ENCODE measurements at places on chromosomes 1 and 21.

DNA sequence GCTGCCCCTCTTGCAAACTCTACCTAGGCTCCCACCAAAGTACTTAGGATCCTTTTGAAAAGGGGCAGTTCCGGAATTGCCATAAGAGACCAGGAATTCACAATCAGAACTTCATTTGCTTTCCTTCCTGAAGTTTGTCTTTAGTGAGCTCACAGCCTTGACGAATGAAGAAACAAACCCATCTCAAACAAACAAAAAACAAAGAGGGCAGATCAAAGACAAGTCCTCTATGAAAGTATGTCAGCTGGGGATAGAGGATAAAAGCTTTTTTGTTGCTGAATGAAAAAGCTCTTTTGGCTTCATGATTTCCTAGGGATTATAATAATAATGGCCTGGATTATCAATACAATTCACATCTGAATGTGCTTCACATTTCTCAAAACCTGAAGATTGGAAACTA is 357.9 kb upstream of the DUSP10 start:
- no peak for DNase-seq

GRCh38 chr1:113763661-113764060 is 4.4 kb upstream of the PHTF1 start:
- no peak for DNase-seq

GRCh38 chr1:232704694-232705680 is 75.1 kb upstream of the SIPA1L2 start:
- DNase-seq = peak; percentile 35

DNA sequence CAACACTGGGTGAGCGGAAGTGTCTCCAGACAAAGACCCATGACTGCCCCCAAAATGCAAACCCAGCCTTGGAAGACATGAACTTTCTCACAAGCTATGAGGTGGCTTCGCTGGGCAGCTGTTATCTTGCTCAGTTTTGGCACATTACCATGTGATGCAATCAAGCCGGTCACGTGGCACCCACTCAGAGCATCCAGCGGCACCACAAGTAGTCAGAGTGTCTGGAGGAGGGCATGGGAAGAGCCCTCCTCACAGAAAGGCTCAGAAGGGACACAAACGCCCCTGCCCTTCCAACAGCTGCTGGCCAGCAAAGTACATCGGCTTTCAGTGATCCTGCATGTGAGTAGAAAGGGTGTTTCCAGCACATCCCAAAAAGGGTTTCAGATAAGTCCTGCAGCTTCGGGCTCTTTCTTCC is 145.5 kb upstream of the IRF2BP2 start:
- DNase-seq = peak; percentile 79

DNA sequence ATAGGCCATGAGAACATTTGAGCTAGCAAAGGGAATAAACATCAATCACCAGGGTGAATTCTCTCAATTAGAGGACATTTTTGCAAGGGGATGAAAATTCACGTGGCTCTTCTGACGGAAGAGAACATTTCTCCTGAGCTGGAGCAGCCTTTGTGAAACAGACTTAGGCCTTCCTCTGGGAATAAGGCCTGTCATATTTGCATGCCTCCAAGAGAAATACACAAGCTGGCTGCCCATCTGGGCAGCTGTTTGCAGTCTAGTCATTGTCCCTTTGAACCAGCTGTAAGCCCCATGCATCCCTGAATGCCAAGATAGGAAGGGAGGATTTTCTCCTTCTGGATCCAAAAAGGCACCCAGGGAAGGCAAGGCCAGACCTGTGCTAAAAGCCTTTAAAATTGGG is 5.5 kb downstream of the LEMD1 start:
- no peak for DNase-seq

DNA sequence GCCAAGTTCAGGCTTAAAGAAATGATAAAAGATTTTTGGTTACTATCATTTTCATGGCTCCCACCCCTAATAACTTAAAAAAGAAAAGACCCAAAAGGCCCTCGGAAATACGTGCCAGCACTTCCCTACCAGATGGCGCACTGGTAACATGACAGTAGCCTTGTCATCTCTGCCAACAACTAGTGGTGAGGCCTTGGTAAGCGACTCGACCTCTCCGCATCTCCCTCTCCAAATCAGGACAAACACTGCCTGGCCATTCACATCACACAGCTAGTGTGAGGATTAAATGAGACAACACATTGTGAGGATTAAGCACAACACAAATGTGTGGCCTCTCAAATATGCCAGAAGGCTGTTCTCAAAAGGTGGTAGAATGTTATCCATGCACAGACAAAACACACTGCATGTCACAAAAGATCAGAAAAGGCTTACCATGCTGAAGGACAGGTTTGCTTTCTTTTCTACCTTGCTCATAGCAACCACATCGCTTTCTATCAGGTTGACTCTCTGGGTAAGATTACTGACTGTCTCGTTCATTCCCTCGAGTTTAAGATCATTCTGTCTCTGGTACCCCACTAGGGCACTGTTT is 16.4 kb downstream of the TEX38 start:
- no peak for DNase-seq

GRCh38 chr1:45840704-45841103 is 37.3 kb downstream of the MAST2 start:
- no peak for DNase-seq

GRCh38 chr1:203649551-203649998 is 22.9 kb downstream of the ATP2B4 start:
- no peak for DNase-seq

DNA sequence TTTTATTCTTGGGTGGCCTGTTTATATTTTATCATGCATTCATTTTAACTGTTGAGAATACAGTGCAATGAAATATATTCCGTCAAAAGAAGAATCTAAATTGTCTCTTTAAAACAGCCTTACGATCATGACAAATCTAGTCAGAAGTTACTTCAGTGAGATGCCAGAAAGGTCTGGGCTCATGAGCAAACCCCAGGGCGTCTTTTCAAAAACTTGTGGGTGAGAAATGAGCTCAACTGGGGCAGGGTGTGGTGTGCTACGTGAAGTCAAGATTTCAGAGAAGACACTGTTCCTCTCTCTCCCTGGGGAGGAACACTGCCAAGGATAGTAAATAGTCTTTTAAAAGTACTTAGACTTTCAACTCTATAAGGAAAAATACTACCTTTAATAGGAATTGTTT is 13.4 kb upstream of the UAP1 start:
- DNase-seq = peak; percentile 41

GRCh38 chr1:59391212-59392179 is 94.6 kb downstream of the FGGY start:
- DNase-seq = no peak

DNA sequence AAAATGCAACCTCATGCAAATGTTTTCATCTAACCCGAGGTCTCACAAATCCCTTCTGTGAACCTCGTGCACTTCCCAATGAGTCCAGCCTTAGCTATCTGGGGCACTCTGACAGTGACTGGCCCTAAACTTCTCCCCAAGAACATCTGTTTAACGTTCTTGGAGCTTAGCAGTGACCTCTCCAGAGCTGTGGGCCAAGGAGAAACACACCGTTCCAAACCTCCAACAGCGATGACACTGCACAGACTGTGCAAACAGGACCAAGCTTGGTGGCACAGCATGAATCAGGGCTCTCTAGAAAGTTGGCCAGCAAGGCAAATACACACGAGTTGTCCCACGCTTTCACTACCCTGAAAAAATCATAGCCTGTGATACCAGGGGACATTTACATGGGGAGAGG is 15.8 kb downstream of the BEND5 start:
- no peak for DNase-seq

DNA sequence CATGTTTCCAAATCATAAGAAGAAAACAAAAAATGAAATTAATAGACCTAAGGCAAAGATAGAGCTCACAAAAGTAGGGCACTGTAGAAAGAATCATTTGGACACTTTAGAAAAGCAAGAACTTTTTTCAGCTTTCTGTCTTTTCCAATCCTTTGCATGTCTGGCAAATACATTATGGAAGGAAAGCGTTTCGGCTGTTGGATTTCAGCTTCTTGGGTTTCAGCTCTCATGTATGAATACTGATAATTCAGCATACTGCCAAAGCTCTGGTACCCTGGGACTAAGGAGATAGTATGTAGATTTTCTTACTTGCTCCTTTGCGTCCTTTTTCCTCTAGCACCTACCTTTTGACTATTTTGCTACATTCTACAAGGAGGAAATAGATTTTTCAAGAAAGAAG is 375.9 kb downstream of the BRINP3 start:
- DNase-seq = no peak

DNA sequence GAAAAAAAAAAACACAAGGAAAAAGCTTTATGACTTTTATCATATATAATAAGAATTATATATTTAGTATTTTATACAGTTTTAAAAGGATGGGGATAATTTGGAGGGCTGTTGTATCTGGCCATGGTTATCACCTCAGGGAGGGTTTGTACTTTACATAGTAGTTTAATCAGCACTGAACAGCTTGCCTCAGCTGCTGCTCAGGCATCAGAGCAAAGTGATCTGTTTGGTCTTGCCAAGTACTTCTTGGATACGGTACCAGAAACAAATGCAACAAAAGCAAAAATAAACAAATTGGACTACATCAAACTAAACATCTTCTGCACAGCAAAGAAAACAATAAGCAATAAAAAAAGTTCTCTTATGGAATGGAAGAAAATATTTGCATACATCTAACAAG is 2.6 kb upstream of the SPTA1 start:
- no peak for DNase-seq

GRCh38 chr1:153647346-153647714 is 11.2 kb upstream of the SNAPIN start:
- DNase-seq = no peak

DNA sequence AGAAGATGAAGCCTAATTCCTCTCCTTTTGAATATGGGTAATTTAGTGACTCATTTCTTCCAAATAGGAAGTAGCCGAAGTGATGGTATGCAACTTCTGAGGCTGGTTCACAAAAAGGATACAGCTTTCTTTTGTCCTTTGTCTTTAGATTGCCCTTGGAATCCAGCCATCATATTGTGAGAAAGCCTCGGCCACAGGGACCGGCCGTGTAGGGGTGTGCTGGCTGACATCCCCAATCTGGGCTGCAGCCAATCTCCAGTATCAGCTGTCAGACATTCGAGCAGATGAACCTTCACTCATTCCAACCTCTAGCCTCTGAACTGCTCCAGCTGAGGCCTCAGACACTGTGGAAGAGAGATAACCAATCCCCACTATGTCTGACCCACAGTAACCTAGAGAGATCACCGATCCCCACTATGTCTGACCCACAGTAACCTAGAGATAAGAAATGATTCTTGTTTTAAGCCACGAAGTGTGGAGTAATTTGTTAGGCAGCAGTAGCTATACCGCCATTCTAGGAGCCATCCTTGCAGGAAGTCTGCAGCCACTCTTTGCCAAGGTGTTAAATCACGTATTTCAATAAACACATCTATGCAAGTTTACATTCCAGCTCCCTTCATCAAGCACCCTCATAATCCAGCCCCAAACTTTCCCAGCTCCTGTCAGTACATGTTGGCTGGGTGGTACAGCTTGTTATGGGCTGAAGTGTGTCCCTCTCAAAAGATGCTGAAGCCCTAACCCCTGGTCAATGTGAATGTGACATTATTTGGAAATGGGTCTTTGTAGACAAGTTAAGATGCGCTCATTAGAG is 2.9 kb upstream of the DIP2A start:
- DNase-seq = peak; percentile 53

GRCh38 chr1:23401313-23401712 is 23.2 kb downstream of the TCEA3 start:
- DNase-seq = no peak

- DNase-seq = no peak
Observed at GRCh38 chr1:54651608-54652007, 10.0 kb downstream of the MROH7 start.

GRCh38 chr1:201001962-201002361 is 21.6 kb downstream of the KIF21B start:
- no peak for DNase-seq

DNA sequence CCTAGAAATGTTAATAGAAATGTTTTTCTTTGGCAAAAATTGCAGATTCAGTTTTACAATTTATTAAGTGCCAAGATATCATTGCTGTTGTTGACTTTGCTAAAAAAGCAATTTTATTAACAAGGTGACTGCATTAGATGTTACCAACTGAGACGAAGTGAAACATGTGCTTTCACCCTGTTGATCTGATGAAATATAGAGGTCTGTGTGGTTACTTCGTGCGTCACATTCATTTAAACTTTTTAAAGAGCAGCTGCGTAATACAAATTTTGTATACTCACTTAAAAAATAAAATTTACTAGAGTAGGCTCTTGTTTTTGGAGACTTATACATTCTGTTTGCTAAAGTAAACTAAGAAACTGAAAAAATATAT is 465.7 kb downstream of the USP25 start:
- peak; percentile 33 for DNase-seq

DNA sequence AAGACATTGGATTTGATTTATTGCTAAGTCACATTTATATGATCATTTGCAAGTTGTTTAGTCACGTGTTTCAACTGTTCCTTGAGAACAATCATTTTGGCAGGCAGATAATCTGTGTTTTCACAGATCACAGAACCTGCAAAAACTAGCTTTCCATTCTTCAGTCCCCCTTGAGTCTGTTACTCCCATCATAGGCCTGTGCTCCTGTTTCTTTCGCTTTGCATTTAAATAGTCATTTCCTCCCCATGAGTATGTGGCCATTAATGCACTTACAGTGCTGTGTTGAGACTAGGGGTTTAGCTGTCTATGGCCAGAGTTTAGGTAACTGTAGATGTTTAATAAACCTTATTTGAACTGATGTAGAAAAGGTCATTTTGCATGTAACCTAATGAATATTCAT is 214.5 kb downstream of the PATJ start:
- no peak for DNase-seq

GRCh38 chr1:43313771-43314170 is 13.0 kb downstream of the TIE1 start:
- DNase-seq = no peak

DNA sequence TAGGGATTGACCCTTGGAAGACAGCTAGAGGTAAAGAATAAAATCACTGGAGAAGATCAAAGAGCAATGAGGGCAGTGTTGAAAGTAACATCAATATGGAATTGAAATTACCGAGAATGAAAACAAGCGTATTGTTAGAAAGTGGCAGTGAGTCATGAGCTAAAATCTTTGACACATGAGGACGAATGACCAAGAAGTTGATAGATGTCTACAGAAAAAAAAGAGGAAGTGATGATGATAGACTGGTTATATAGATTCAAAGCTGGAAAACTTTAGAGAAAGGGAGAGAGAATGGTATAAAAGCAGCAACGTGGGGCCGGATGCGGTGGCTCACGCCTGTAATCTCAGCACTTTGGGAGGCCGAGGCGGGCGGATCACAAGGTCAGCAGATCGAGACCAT is 12.5 kb upstream of the DNM3 start:
- DNase-seq = no peak

DNA sequence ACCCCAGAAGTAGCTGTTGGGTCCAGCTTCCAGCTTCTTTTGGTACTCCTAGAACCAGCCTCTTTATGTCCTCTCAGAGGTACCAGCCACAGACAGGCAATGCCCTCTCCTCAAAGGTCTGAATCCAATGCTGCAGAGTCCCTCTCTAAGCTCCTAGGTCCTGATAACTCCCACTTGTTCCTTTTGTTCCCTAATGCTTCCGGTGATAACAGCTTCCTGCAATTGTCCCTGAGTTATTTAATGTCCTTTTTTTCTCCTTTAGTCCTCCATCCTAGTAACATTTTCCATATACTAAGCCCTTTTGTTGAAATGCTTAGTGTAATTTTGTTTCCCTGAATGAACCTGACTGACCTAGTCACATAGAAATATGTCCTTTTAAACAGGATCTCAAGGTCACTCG is 201.7 kb upstream of the BEND5 start:
- DNase-seq = no peak
